ENCODE measurements at places on chromosomes 11 and 22.

GRCh38 chr11:31973172-31973571 lies 117.7 kb upstream of the RCN1 start:
- no peak for DNase-seq

DNA sequence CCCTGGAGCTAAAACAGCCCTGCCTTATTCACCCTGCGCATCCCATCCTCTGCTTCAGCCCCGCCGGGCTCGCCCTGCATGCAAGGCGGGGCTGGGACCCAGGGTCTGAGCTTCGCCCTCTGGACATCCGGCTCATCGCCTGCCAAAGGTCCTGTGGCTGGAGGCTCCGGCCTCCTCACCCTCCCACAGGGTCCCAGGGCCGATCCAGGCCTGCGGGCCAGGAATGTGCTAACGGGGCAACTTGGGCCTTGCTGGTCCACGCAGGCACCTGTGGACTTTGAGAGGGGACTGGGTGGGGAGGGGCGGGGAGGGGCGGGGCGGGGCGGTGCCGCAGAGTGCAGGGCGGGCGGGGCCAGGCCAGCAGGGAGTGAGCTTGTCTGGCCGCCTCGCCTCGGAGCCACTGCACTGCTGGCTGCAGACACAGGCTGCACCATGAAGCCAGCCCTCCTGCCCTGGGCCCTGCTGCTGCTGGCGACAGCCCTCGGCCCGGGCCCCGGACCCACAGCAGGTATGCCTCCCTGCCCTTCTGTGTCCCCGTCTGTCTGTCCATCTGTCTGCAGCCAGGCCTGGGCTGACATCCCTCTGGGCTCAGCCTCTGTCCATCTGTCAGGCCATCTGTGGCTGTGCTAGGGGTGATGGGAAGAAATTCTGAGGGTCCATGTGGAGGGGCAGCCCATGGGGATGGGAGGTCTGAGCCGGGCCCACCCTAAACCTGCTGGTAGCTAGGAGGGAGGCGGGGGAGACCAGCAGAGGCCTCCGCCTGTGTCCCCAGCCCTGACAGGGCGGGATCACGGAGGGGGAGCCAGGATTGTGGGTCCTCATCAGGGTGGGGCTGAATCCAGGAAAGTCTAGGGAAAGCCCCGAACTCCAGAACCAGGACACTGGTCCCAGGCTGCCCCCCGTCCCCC lies at the start of gene SUSD2:
Gene SUSD2, plus strand, starts transcription at position 400 of the 908 bp plus-strand sequence. Its CDS starts 33 bp downstream, at position 433.
- no peak for DNase-seq

- no peak for DNase-seq
Measured at GRCh38 chr22:27051407-27051806, 394.0 kb downstream of the MIAT start.

DNA sequence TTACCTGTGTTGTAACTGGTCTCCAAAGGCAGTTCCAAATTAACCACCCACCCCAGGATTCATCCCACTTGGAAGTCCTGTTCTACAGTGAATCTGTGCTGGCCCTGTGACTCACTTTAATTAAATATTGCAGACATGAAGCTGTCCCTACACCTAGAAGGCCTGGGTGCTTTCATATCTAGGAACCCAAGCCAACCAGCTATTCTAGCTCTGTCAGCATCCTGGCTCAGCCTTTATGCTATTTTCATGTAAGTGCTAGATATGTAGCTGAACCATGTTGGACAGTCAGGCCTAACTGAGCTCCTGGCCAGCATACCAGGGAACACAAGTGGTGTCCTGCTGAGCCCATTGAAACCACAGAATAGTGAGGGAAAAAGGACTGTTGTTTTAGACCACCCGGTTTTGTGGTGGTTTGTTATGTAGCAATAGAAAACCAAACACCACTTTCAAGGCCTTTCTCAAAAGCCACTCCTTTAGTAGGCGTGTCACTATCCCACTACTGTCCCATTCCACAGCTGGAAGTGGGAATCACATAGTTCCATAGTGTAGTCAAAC lies 30.3 kb downstream of the CNTF start:
- no peak for DNase-seq

DNA sequence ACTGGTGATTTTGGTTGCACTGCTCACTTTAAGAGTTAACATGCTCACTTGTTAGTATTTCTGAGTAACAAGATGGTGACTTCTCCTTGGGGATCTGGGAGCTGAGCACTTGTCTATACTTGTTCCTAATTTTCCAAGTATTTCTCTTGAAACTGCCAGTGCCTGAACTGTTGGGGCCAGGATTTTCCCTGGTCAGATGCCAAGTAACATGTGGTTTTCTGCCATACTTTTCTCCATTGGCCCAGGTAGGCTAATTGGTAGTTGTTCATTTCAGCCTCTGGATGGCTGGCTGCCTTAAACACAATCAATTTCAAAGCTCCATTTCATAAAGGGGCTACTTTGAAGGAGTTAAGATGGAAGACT lies 35.0 kb downstream of the RNF141 start:
- DNase-seq, result no peak

DNA sequence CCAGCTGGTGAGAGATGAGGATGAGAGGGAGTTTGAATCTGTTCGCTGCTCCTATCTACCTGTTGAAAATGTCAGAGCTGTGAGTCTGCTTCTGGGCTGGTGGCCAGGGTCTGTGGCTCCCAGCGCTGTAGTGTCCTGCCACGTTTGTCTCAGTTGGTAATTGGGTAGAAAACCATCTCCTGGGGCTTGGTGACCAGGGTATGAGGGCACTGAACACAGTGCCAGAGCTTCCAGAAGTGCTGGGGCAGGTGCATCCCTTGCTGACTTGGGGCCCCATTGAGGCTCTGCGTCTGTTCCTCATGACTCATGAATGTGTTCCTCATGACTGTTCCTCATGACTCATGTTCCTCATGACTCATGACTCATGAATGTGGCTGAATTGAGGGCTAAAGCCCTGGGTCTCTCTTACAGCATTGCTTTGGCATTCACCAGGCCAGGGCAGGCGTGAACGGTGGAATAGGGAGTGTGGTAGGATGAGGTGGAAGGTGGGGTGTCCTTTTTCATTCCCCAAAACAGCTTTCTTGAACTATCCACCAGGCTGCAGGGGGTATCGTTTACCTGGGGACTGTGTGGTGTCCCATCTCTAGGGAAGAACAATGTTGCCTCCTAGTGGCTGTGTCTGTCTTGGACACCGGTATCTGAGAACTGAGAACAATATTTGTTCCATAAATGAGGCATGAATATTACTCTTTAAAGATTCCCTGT lies 139.5 kb downstream of the COMMD9 start:
- DNase-seq, result peak; percentile 16

DNA sequence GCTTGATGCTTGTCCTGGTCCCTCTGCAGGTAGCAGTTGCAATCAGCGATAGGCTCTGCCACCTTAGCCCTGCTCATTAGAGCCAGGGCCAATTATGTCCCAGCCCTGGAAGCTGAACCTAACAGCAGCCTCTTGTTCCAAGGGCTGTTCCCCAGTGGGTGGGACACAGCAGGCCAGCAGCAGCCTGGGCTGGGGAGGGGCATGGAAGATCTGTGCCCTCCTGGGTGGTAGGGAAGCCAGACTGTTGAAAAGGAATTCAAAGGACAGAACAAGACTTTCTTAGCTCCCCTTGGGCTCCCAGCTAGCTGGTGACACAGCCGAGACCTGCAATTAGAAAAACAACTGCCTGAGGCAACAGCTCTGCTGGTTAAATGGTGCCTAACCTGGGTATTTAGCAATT lies 17.4 kb downstream of the DRD2 start:
- DNase-seq, result no peak

- no peak for DNase-seq
Measured at GRCh38 chr11:11390068-11390771, 37.2 kb upstream of the CSNK2A3 start.

DNA sequence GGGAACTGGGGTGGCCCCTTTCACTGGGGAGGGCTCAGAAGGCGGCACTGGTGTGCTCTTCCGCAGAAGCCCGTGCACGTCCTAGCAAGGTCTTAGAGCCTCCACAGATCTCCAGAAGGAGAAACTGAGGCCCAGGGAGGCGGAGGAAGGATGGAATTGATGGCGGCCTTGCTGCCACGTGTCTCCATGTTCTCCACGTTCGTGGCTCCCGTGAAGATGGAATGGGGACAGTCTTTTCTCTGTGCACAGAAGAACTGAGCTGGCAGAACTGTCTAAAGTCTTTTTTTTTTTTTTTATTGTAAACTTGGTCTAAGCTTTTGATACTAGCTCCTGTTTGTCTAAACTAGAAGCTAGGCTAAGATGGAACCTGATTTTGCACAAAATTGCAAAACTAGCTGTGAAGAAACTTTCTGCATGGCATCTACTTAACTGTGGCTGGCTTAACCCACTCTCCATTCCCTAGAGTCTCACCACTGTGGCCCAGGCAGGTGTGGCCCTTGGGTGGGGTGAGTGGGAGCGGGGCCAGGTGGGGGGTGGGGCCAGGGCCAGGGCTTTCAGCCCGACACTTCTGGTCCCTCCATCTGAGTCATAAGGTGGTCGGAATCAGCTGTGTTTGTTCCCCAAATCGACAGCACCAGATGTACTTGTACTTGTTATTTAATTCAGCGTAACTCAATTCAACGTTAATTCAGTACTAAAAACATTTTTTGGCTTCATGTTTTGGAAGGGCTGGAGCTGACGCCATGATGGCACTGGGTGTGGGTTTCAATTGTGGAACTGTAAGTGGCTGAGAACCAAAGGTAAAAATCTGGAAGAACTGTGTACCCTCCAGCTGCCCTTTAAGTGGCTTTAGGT lies 120.7 kb downstream of the MPPED1 start:
- no peak for DNase-seq

DNA sequence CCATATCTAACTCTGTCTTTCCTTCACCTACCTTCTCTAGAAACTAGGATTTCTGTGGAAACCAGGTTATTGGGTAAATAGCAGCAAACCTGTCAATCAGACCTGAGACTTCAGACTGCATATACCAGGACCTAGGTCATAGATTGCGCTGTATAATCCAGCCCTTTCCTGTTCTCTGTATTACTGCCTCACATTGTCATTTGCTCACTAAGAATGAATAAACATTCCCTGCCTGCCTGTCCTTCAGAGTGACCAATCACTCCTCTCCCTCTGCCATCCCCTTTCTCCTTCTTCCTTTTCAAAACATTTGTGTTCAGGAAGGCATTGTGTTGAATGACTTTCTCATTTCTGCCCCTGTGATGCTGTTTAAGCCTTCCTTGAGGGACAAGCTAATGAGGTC lies 14.1 kb upstream of the FZD4 start:
- no peak for DNase-seq

- no peak for DNase-seq
Measured at GRCh38 chr11:120660024-120660565, 148.5 kb downstream of the GRIK4 start.

DNA sequence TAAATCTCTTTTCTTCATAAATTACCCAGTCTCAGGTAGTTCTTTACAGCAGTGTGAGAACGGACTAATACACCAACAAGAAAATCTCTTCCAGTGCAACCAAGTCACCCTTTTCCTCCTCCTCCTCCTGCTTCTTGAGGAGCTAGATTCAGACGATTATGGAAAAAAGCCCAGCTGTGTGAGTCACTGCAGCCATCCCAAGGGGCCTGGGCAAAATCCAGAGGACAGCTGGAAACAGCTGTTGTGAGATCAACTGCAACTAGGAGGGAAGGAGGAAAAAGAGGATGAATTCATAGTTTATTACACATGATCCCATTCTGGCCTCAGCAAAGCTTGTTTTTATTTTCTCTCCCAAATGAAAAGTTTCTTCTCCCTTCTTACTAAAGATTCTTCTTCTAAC lies 32.9 kb downstream of the RBFOX2 start:
- no peak for DNase-seq

DNA sequence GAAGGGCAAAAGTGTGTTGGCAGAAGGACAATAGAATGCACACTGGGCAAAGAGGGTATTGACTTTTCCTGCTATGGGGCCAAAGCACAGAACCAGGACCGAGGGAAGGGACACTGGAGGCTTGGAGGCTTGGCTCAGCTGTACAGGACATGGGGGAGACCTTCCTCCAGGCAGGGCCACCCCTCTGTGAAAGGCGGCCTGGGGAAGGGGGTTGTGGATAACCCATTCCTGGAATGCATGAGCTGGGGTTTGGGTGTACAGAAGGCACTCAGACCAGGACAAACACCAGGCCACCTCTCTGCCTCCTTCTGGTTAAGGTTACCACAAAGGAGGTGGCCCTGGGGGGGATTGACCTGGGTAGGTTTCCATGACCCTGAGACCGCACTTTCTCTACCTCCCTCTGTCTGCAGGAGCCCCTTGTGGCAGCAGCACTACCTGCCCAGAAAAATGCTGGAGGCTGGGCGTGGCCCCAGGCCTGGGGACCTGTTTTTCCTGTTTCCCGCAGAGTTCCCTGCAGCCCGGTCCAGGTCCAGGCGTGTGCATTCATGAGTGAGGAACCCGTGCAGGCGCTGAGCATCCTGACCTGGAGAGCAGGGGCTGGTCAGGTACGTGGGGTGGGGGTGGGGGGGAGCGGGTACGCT lies 9.6 kb downstream of the P2RY2 start:
- no peak for DNase-seq

DNA sequence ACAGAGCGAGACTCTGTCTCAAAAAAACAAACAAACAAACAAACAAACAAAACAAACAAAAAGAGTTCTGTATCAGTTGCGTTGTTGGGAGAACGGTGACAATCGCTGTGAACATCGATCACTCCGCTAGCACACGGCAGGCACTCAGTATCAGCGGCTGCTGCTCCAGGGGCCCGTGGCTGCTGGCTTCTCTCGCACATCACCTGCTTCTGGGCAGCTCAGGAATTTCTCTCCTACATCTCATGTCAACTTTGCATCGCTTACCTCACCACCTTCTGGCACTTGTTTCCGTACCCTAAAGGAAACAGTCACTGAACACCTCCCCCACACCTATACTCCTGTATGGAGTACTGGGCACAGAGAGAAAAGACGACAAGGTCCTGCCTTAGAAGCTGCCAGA lies 70.3 kb upstream of the WNT7B start:
- no peak for DNase-seq

DNA sequence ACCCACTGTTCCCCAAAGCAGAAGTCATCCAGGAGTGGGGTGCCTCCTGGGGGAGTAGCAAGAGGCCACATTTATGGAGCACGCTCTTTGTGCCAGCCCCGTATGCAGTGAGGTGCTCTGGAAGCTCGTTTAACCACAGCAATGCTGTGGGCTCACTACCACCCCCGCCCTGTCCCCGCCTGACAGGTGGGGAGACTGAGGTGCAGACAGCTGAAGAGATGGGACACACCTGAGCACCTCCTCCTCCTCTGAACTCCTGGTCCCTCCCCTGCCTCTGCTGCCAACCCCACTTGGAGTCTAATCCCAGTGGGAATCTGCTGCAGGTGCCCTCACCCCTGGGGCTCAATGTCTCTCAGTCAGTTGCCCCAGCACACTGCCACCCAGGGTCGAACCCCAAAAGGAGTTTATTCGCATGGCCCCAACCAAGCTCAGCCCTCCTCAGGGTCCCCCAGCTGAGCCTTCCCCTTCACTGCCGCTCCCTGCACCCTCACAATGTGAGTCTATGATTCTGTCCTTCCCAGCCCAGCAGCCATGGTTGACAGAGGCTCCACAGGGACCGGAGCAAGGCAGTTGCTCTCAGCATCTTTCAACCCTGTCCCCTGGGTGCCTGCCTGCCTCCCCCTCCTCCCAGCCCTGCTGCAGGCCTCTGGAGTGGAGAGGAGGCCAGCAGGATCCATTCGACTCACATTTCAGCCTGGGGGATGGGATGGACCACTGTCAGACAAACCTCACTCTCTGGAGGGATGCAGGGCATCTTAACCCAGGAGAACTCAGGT lies 13.3 kb upstream of the BCR start:
- DNase-seq, result no peak

- DNase-seq, result peak; percentile 82
Measured at GRCh38 chr11:114162719-114163123, 103.2 kb downstream of the ZBTB16 start.
